GM04504 (cell line): ENCODE measurements at places on chromosomes 12 and 14.

GRCh38 chr12:109760031-109760929, 46.7 kb downstream of the FAM222A start:
- DNase-seq, result no peak

DNA sequence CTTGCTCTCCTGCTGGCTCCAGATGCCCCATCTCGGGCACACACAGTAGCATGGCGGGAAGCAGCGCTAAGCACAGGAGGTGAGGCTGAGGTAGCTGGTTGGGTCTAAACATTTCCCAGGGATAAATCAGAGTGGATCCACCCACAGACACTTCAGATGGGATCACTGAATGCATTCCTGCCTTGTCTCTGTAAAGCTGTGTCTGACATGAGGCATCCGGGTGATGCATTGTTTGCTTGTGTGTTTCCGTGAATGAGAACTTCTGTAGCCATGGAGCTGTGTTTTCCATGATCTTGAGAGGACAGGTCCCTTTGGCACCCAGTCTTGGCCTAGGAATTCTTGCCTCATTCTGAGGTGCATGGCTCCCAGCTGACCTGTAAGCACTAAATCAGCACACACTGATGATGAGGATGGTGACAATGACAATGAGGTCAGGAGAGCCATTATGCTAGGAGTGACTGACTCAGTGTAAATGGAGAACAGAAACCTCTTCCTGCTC, 6.7 kb upstream of the KRT75 start:
- DNase-seq, result peak; percentile 32

DNA sequence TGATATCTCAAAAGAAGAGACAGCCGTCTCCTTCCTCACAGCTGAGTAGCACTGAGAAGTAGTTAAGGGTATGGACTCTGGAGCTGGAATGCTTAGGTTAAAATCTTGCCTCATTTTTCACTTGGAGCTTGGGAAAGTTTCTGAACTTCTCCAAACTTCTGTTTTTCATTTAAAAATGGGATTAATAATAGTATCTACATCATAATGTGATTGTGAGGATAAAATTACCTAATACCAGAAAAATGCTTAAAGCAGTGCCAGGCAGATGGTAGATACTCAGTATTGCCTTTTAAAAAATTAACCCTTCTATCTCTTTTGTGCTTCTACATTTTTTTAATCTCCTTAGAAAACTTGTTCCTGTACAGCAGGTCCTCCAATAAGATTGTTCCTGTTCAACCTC, 63.1 kb downstream of the A2M start:
- no peak for DNase-seq

DNA sequence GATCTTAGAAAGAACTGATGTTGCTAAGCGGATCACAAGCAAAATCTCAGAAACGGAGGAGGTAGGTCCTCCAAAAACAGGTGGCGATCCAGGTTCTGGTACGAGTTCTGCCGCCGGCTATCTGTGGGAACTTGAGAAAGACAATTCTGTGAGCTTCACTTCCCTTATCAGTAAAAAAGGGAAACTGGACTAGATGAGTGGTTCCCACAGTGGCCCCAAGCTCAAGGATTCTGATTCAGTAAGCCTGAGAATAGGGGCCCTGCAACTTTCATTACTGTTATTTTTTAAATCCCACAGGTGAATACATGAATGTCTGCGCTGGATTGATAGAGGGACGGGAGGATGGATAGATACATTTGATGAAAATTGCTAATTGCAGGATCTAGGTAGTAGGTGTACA, 160.2 kb downstream of the PPM1H start:
- DNase-seq, result no peak

GRCh38 chr14:21680072-21680471, 6.5 kb upstream of the OR4E1 start:
- DNase-seq, result no peak

GRCh38 chr12:81992461-81992860, 233.3 kb upstream of the PPFIA2 start:
- DNase-seq, result no peak

GRCh38 chr14:94636744-94637412, 24.7 kb downstream of the SERPINA3 start:
- no peak for DNase-seq

DNA sequence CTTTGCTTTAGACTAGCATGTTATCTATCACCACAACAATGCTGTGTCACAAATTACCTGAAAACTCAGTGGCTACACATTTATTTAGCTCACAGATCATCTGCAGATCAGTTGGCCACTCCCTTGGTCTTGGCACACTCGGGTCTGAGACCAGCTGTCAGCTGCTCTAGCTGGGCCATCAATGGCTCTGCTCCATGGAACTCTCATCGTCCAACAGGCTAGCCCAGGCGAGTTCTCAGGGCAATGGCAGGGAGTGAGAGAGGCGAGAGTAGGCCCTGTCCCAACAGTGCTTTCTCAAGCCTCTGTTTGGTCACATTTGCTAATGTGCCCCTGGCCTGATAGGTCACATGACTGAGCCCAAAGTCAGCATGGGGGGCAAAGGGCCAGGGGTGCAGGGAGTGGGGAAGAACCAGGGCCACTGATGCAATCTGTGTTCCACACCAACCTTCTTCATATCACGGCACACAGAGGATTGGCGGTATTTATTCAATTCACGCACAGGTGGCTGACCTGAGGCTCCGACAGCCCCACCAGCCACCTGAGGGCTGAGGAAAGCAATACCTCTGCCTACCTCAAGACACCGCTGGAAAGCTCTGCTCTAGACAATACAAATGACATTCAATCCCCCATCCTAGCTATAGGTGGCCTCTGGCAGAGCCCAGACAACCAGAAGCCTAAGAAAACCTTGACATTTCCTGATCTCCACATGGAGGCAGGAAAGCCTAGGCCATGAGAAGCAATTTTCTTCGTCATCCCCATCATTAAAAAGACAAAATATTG, 82.5 kb downstream of the NT5DC3 start:
- DNase-seq, result no peak

DNA sequence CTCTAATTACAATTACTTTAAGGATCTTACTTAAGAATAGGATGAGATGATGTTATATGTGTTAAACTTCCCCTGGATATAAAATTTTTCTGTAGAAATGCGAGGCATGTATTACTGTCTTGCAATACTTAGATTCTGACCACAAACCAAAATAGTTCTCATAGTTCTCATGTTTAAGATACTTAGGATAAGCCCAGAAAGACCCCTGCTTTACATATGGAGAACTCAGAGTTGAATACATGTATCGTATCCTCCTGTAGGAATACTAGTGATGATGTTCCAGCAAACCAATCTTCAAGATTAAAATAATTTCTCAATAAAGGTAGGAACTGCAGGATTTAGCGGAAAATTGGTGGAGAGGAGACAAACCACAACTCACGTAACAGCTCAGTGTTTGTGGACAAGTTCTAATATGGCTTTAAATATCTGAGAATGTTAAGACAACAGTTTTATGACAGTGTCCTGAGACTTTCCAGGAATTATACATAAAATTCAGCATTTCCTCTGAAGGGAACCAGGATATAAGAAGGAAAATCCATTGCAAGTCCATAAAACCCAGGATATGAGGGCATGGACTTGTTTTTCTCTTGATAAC, 114.7 kb upstream of the CRY1 start:
- DNase-seq, result no peak

DNA sequence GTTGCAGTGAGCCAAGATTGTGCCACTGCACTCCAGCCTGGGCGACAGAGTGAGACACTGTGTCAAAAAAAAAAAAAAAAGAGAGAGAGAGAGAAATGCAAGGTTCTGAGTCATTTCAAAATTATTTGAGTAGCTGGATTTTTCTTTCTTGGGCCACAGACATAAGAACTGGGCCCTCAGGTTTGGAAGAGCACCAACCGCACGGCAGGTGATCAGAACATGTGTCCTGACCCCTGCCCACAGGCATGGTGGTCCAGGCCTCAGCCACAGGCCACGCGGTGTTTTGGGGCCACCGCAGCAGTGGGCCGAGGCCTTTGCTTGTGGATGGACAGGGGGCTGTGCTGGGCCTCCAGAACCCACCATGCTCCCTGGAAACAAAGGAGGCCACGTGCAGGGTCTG, 126.7 kb downstream of the CALM1 start:
- DNase-seq, result no peak

DNA sequence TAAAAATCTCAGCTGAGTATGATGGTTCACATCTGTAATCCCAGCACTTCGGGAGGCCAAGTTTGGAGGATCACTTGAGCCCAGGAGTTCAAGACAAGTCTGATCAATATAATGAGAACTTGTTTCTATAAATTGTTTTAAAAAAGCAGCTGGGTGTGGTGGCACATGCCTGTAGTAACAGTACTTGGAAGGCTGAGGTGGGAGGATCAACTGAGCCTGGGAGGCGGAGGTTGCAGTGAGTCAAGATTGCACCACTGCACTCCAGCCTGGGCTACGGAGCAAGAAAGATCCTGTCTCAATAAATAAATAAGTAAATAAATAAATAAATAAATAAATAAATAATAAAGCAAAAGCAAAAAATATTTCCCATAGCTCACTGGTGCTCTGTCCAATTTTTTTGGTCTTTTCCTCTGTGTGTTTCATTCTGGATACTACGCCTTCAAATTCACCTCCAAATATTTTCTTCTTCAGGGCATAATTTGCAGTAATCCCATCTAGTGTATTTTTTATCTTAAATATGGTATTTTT, 32.7 kb upstream of the SNX6 start:
- DNase-seq, result no peak

DNA sequence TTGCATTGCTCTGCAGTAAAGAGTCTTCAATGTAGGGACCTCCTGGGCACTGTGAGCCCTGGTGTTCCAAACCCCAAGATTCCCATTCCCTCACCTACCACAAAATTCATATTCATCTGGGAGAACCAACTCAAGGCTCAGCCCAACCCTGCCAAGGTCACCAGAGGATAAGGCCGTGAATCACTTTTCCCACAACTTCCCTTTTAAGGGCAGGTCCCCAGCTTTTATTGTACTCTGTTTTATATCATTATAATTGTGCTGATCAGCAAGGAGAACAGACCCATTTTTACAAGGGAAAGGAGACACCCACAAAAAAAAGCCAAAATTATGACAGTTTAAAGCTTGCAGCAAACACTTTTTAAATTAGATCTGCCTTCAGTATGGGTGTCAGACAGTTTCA, 363.0 kb upstream of the FKBP4 start:
- DNase-seq, result peak; percentile 34

DNA sequence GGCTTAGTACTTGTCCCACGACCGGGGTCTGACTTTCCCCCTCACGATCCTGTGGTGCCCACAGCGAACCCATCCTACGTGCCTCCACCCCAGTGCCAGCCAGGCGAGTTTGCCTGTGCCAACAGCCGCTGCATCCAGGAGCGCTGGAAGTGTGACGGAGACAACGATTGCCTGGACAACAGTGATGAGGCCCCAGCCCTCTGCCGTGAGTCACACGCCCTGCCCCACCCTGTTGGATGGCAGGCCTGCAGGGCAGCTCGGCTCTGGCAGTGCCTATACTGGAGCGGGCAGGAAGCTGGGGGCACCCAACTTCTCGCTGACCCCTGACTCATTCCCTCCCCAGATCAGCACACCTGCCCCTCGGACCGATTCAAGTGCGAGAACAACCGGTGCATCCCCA, 18.3 kb upstream of the LRP1-AS start:
- no peak for DNase-seq

GRCh38 chr14:105930572-105930971, 404.2 kb downstream of the TMEM121 start:
- no peak for DNase-seq

- DNase-seq, result no peak
These were observed 114.7 kb downstream of the PRMT8 start for GRCh38 chr12:3605692-3606091.

GRCh38 chr12:68837215-68837614, 29.2 kb downstream of the MDM2 start:
- DNase-seq, result no peak

GRCh38 chr12:78018939-78019338, 188.2 kb downstream of the NAV3 start:
- no peak for DNase-seq

DNA sequence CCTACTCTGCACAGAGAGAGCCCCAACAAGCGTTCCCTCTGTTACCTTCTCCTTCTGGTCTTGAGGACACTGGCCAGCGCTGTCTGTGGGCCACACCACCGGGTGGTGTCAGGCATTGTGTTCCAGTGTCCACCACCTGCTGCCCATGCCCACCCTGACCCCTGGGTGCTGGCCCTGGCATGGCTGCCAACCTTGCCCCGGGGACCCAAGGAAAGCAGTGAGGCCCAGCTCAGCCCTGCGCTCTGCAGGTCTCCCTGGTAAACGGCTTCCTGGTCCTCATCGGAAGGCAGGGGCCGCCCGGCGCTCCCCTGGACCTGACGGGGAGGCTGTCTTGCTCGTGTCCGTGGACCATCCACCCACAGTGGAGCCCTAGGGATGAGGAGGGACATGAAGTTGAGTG, 21.8 kb upstream of the MEG3 start:
- no peak for DNase-seq

GRCh38 chr12:25629341-25629740, 76.3 kb upstream of the LMNTD1 start:
- DNase-seq, result no peak

GRCh38 chr12:52020539-52021336, 14.0 kb downstream of the TAMALIN start:
- no peak for DNase-seq

GRCh38 chr14:22407033-22407432, 182.0 kb downstream of the DAD1 start:
- no peak for DNase-seq

DNA sequence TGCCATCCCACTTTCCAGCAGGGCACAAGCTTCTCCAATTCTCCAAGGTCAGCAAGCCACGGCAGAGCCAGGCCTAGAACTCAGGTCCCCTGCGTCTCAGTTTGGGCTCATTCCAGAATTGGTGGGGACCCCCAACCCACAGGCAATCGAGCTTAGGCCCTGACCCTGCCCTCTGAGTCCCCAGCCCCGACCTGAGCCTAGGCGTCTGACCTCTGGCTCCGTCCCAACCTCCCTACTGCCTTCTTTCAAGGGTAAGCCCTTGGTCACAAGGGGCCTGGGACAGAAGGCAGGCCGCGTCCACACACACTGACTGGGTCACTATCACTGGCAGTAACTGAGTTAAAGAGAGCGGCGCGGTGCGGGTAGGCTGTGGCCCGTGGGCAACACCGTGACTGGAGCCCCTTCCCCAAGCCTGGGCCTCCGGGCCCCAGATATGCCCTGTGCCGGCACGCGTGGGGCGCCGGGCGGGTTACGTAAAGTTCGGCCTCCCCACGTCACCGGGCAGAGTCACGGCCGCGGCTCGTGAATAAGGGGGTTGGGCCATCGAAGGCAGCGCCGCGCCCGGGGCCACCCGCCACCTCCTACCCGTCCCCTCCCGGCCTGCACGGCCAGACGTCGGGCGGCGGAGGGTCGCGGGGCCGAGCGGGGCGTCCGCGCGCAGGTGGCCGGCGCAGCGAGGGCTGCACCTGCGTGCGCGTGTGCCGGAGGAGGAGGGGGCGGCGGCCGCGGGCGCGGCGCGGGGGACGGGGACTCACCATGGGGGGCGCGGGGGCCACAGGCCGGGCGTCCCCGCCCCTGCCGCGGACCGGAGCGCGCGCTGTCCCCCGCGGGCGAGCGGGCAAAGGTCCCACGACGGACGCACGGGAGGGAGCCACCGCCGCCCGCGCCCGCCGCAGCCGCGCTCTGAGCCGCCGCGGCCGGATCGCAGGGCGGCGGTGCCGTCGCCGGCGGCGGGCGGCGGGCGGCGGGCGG, 516 bp downstream of the ANKRD9 start:
- DNase-seq, result peak; percentile 17

GRCh38 chr14:67998834-67999233, 179.3 kb downstream of the RAD51B start:
- DNase-seq, result no peak

- no peak for DNase-seq
These were observed 66.0 kb downstream of the CDC42BPB start for GRCh38 chr14:102991376-102991775.

- DNase-seq, result no peak
These were observed 459 bp downstream of the NUAK1 start for GRCh38 chr12:106138357-106138632.
